Cortex of kidney (tissue), 1 donor: ENCODE measurements at places on chromosomes 2 and 18.

GRCh38 chr18:45481821-45482220 is 133.5 kb upstream of the SLC14A2 start:
- no peak for DNase-seq

GRCh38 chr18:47172476-47172875 is 3.7 kb downstream of the IER3IP1 start:
- DNase-seq = no peak

DNA sequence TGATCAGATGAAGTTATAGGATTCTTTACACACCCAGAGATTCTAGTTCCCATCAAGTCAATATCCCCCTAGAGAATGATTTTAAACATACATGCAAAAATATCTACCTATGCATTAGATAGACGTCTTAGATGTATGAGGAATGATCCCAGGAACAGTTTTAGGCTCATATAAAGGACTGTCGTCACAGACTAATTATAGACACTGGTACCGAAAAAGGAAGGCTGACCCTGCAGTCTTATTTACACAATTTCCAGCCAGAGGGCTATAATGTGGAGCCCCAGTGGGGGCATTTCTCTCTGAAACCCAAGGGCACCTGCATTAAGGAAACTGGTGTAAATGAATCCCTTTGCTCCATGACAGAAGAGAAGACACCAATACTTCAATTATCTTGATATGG is 170.4 kb downstream of the ZNF521 start:
- no peak for DNase-seq

GRCh38 chr2:229270551-229271410 is at the start of gene PID1:
Gene PID1 (minus strand): TSS chr2:229271287. CDS start chr2:229271043, 244 bp downstream.
- DNase-seq = no peak

- DNase-seq = no peak
Observed at GRCh38 chr2:34126279-34126678, 527.2 kb upstream of the FAM98A start.

GRCh38 chr2:85355073-85355410 is 473 bp downstream of the ELMOD3 start:
- DNase-seq = no peak

DNA sequence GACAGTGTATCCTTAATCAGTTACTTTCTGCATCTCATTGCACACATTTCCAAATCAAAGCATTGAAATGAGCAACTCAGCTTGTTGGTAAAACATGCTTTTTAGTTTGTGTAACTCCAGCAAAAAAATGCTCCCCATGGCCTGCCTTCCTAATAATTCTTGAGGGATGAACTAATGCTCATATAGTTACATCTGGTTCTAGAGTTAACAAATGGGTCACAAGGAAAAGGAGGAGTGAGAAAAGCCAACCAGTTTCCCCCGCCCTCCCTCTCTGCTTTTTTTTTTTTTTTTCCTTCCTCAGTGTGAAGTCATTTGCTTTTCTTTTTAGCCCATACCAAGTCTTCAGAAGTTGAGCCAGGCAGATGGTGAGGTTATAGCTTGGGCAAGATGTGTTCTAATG is 231.7 kb downstream of the MTX2 start:
- no peak for DNase-seq

- DNase-seq = no peak
Observed at GRCh38 chr2:36789181-36789804, 92.8 kb downstream of the VIT start.

GRCh38 chr2:12722447-12723316 is 5.9 kb downstream of the TRIB2 start:
- DNase-seq = no peak

DNA sequence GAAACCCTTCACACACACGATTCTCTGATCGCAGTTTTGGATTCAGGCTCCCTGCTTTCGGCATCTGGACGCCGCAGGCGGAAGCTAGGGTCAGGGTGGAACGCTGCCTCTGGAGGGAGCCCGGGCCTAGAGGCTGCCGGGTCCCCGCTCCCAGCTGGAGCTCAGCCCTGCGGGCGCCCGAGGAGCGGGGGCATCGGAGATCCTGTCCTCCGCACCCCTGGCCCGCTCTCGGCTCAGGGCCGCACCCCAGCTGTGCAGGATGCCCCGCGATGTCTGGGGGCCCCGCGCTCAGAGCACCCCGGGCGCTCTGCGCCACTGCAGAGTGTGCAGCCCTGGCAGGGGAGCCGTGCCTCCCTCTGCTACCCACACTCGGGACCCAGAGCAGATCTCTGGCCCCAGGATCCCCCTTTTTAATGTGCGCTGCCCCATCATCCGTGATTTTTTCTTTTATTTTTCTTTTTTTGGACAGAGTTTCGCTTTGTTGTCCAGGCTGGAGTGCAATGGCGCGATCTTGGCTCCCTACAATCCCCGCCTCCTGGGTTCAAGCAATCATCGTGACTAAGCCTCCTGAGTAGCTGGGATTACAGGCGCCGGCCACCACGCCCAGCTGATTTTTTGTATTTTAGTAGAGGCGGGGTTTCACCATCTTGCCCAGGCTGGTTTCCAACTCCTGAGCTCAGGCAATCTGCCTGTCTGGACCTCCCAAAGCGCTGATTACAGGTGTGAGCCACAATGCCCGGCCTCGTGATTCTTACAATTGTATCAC is 54.8 kb upstream of the TUBA3E start:
- DNase-seq = no peak

DNA sequence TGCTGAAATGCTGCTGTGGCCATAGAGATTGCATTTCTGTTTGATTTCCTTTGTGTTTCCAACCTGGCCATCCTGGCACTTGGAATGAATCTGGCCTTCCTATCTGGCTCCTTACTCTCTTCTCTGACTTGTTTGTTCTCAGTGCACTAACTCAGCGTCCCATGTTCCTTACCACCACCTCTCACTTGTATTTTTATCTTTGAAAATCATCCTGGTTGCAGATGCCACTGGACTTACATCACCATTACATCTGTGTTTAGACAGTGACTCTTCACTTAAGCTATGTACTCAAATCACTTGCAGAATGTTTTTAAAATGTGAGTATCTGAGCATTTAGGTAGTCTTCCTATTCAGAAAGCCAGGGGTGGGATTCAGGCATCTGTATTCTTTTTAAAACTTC is 239.5 kb downstream of the WDR7 start:
- no peak for DNase-seq

DNA sequence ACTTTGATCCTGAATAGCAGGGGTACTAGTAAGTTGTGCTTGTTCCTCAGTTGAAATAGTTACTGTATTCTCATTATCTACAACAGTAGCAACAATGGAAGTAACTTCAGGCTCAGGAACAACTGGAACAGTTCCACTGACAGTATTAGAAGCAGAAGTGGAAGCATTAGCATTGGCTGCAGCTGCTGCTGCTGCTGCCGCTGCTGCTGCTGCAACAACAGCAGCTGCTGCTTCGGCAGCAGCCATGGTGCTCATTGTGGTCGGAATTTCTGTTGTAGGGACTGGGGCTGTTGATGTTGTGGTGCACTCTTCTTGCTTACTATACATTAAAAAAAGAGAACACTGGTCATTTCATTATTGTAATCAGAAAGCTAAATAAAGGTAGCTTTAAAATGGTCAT is 40.8 kb downstream of the PRPF40A start:
- no peak for DNase-seq

DNA sequence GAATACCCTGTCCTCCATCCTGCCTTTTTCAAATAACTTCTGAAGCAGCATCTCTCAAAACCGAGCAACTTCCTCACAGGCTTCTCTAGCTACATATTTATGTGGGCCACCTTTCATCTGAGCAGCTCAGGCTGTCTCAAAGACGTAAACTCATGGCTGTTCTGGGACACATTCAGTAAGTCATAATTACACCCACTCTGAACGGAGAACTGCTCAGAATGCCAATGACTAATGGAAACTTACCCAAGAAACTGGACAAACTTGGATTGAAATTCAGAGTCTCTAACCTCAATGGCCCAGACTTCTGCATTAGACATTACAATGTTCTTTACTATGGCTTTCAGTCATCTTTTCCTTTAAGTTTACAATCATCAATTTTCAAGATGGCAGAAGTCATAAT is 145.2 kb downstream of the RAD51AP2 start:
- no peak for DNase-seq

DNA sequence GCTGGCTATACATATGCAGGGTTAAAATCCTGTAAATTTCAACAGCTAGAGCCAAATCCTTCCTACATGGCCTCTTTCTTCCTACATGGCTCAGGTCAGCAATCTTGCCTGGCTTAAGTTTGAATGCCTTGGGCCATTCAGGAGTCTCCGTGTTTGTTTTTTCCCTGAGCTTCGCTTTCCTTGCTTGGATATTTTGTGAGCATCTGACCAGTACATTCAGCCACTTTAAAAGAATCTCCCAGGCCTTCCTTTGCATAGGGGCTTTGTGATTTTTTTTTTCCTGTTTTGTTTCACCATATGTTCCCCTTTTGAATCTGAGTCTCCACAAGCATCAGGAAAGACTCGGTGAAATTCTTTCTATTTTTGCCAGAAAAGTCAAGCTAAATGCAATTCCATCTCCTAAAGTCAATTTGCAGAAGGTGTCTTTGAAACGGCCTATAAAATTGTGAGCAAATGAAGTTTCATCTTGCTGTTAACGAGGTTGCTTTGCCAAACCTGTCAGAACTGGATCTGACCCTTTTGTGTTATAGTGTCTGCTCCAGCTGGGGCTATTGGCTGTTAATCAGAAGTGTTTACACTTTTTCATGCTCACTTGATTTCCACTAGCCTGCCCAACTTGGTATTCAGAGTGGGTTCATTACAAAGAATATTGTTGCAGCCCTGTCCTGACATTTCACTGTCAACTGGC is 256.9 kb downstream of the DCC start:
- no peak for DNase-seq

DNA sequence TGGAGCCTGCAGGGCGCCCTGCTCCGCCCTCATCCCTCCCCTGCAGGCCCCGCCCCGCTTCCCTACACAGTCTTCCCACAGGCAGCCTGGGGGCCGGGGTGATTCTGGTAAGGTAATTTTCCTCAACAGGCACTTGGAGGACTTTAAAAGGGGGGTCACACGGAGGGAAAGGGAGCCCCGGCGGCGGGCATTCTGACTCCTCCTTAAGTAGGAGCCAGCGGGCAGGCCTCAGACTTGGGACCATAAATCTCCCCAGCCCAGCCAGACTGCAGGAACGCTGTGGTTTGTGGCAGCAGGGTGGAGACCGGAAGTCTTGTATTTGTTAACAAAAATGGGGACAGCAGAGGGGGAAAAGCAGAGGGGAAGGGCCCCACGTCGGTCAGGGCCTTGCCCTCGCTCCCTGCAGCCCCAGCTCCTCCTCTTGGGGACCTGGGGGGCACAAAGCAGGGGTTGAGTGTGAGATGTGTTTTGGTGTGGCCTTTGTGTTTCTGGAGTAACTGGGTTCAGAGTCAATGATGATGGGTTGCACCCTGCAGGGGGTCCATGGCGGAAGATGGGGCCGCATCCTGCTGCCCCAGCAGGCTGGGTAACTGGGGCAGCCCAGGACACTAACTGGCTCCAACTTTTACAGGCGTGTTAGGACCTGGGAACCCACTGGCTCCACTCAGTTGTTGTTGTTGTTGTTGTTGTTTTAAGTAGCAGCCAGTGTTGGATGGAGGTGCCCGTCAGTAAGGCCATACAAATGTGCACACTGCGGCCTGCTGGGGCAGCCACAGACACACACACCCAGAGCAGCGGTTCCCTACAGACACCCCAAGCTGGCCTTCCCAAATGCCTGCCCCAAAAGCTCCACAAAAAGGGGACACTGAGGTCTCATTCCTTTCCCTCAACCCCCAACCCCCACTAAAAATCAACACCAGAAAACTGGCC is 27.7 kb downstream of the SMAD7 start:
- no peak for DNase-seq
